ENCODE measurements at places on chromosomes 7 and 10.
A peak's percentile ranks its signal among the peaks of the same experiment; 100 is the strongest.

GRCh38 chr10:101140084-101140949, 9.2 kb downstream of the TLX1 start:
- no peak for DNase-seq

GRCh38 chr7:118346748-118347147, 122.2 kb downstream of the ANKRD7 start:
- no peak for DNase-seq

- no peak for DNase-seq
Measured at GRCh38 chr7:150566123-150566522, 1.1 kb upstream of the GIMAP4 start.

DNA sequence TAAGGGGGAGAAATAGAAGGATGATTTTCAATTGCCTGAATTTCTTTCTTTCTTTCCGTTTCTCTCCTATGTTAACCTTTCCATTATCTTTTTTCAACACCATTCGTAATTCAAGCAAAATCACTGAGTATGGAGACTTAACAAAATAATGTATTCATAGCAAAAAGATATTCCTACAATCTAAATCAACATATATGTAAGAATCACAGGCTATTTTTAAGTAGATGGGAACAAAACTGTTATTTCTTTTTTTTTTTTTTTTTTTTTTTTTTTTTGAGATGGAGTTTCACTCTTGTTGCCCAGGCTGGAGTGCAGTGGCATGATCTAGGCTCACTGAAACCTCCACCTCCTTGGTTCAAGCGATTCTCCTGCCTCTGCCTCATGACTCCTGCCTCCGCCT, 27.2 kb upstream of the JMJD1C start:
- no peak for DNase-seq

DNA sequence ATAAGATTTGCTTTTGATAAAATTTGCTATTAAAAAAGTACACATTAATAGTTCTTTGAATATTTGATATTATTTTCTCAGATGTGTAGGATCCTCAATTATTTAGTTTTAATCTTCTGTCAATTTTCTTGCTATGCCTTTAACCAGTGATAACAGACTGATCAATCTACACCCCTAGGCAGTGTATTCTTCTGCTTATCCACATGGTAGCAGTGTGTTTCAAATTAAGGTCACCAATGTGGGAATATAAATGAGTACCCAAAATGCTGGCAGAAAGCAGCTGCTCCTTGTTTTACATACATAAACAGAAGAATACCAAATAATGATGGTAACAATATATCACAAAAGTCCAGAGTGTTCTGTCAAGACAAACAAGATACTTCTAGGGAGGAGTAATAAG, 87.0 kb downstream of the SKAP2 start:
- DNase-seq, result no peak

DNA sequence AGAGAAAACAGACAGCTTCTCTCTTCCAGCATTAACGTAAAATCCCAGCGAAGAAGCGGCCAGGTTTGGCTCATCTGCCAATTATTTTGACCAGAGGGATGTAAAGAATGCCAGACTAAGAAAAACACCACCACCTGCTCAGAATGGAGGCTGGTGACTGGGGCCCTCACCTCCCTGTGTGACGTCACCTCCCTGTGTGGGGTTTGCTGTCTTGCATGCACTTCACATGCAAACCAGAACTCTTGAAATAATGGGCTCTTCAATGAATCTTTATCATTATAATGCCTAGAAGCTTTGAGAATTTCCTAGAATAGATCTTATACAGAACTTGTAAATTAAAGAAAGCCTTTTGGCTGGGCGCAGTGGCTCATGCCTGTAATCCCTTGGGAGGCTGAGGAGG, 101.8 kb upstream of the WAC start:
- DNase-seq, result no peak

- DNase-seq, result no peak
Measured at GRCh38 chr10:53697038-53697437, 924.5 kb upstream of the MBL2 start.

DNA sequence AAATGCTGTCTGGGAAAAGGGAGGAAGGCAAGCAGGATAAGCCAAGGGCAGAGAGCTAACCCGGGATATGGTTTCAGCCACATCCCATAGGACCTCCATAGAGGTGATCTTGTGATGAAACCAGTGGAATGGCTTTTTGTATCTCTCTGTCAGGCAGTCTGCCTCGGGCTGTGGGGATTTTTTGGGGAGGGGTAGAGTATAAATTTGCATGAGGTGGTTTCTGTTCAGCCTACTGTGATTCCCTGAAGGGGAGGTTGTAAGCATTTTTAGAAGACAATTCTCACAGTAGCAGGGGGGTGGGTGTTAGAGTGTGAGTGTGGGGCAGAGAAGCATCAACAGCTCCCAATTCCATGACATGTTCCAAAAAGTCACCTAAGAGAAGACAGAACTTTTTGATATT, 11.8 kb downstream of the OR9A2 start:
- DNase-seq, result no peak

DNA sequence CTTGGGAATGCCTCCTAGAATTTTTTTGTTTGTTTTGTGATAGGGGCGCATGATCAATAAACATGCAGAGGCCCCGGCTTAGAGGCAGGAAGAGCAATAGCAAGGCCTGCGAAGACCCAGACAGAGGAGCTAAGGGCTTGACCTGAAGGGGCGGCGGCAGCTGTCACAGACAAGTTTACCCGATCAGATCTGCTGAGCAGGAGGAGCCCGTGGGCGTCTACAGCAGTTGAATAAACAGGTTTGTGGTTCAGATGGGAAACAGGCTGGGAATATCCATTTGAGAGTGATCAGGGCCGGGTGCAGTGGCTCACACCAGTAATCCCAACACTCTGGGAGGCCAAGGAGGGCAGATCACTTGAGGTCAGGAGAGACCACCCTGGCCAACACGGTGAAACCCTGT, 126.0 kb upstream of the CALN1 start:
- DNase-seq, result no peak

DNA sequence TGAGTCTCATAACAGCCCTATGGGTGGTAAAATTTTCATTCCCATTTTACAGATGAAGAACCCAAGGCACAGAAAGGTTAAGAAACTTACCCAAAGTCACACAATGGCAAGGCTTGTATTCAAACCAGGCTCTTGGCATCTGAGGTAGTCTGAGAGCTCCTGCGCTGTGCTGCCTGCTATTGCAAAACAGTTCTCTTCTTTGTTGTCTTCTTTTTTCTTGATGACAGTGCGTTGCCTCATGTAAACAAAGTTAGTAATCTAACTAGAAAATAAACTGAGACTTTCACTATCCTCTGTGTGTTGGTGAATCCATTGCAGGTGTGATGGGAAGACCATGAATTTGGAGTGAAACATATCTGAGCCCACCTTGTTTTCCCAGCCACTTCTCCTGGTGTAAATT, 240.8 kb downstream of the PTEN start:
- DNase-seq, result no peak

GRCh38 chr10:34341473-34341872, 473.6 kb downstream of the PARD3 start:
- no peak for DNase-seq

GRCh38 chr7:130180571-130181262, 24.5 kb downstream of the TMEM209 start:
- no peak for DNase-seq

- DNase-seq, result no peak
Measured at GRCh38 chr10:107022600-107023354, 141.7 kb downstream of the SORCS1 start.

GRCh38 chr7:157397731-157398691, 61.2 kb downstream of the DNAJB6 start:
- no peak for DNase-seq

GRCh38 chr7:158657189-158657746, 47.3 kb downstream of the NCAPG2 start:
- no peak for DNase-seq

DNA sequence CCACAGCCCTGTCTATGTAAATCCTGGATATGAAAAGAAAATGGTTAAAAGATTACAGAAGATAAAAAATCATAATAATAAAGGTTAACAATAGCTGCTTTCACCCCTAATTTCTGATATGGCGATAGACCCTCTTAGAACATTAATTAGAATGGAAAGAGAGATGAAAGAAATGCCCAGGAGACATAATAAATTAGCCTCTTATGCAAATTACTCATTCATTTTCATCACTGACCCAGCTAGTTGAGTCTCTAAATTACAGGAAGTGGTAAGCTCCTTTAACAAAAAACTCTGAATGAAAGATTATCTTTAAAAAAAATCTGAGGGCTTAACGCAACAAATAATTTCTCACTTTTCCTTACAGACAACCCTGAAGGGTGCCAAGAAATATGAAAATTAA, 12.4 kb downstream of the GFRA1 start:
- no peak for DNase-seq

- no peak for DNase-seq
Measured at GRCh38 chr10:112243713-112244112, 39.5 kb upstream of the TECTB start.

DNA sequence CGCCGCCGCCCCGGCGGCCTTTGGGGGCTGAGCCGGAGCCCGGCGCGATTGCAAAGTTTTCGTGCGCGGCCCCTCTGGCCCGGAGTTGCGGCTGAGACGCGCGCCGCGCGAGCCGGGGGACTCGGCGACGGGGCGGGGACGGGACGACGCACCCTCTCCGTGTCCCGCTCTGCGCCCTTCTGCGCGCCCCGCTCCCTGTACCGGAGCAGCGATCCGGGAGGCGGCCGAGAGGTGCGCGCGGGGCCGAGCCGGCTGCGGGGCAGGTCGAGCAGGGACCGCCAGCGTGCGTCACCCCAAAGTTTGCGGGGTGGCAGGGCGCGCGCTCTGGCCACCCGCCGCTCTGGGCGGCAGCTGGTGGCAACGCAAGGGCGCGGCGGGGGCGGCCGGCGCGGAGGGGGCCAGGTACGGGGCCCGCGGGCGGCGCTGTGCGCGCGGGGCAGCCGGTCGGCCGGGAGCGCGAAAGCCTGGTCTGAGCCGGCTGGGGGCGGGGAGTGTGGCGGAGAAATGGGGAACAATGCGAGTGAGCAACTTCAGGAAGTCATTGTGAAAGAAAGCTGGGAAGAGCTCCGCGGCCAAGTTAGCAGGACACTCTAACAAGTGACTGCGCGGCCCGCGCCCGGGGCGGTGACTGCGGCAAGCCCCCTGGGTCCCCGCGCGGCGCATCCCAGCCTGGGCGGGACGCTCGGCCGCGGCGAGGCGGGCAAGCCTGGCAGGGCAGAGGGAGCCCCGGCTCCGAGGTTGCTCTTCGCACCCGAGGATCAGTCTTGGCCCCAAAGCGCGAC, at the start of gene IKZF1:
Gene IKZF1, plus strand, starts transcription at position 588 of the 782 bp plus-strand sequence. CDS start 14,346 bp downstream, outside the sequence.
- DNase-seq, result peak; percentile 69

DNA sequence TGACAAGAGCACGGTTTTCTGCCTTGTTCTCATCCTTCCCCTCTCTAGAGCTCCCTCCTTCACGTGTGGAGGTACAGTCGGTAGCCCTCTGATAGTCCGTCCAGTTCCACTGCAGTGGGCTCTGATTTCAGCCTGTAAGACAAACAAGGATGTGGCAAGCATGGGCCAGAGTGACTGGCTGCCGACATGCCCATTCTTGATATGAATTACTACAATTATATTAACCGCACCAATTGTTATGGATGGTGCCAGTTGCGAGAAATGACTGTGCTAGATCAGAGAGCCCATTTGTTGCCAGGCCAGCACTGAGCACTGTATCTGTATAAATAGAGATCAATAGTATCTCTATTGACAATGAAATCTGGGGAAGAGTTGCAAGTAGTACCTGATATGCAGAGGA, 146.6 kb downstream of the CHN2 start:
- no peak for DNase-seq

GRCh38 chr7:144854839-144855424, 19.1 kb upstream of the TPK1 start:
- DNase-seq, result no peak

DNA sequence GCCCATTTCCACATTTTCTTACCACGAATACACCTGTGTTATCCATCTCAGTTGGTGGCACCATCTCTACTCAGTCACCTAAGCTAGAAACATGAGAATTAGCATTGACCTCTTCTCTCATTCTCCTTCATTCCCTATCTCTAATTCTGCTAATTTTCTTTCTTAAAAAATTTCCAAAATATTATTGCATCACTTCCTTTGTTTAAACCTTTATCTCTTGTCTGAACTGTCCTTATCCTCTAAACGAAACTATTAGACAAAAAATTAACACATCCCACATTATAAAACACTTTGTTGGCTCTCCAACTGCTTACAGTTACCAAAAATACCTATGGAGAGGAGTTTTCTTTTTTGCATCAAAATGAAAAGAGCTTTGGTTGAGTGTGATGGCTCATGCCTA, 18.3 kb downstream of the TAF3 start:
- no peak for DNase-seq

GRCh38 chr10:22606164-22606614, 108.2 kb downstream of the PIP4K2A start:
- no peak for DNase-seq

- DNase-seq, result no peak
Measured at GRCh38 chr7:26156451-26157420, 4.7 kb downstream of the NFE2L3 start.

GRCh38 chr7:22896917-22897316, 74.3 kb upstream of the TOMM7 start:
- DNase-seq, result no peak

GRCh38 chr7:128020159-128020558, 11.1 kb downstream of the LRRC4 start:
- no peak for DNase-seq

DNA sequence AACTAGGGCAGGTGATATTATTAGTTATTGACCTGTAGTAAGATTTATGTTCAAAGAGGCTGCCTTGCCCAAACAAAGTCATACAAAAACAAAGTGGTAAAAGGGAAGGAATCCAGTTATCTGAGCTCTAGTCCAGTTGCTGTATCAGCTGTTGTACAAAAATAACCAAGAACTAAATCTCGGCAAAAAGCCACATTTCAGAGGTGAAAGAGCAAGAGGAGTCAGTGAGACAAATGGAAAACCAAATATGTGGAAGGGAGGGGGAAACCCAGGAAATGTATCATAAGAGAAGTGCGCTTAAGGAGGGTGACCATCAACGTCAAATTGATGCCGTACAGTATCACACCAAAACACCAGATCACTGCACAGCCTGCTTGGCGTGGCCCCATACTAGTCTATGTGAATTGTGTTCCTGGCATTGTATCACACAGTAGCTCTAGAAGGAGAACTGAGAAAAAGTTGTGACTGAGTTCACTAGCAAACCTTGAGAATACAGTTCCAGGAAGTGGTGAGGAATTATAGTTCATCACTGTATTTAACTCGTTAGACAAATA, 6.4 kb downstream of the AGBL3 start:
- DNase-seq, result no peak

GRCh38 chr10:11215471-11215870, 197.8 kb downstream of the CELF2 start:
- DNase-seq, result no peak

- no peak for DNase-seq
Measured at GRCh38 chr10:110919971-110920881, 822 bp downstream of the SHOC2 start.

Data from stimulated activated CD4-positive, alpha-beta T cell treated with anti-CD3 and anti-CD28 coated beads, Interleukin-15, amount 100 ng/mL, for 1 hour (primary cell).